ENCODE measurements at places on chromosomes 1 and 21.
A peak's percentile ranks its signal among the peaks of the same experiment; 100 is the strongest.

GRCh38 chr1:84083307-84083706 is 60.8 kb upstream of the PRKACB start:
- no peak for DNase-seq

DNA sequence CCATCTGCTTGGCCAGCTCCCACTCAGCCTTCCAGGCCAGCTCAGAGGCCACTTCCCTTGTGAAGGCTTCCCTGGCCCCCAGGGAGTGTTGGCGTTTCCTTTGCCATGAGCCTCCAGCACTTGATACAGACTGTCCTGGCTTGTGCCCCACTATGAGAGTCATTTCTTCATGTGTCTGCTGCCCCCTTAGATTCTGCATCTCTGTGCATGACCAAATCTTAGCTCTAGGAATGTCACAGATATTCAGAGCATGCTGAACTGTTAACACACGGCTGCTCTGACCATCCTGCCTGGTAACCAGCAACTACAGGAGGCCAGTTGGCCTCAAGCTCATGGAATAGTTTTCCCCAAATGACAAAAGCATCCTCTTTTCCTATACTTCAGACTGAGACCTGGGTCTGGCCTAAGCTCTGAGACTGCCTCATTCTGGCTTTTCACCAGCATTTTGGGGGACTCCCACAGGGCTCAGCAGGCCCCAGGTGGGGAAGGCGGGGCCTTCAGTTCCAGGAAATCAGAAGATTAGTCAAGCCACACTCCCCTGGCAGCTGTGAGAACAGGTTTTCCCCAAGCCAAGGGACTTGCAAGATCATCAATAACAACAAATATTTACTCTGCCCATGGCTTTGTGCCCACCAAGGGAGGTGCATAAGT is 182.6 kb upstream of the EDN2 start:
- no peak for DNase-seq

- no peak for DNase-seq
These were observed 7.1 kb downstream of the ARHGEF19 start for GRCh38 chr1:16205334-16205671.

DNA sequence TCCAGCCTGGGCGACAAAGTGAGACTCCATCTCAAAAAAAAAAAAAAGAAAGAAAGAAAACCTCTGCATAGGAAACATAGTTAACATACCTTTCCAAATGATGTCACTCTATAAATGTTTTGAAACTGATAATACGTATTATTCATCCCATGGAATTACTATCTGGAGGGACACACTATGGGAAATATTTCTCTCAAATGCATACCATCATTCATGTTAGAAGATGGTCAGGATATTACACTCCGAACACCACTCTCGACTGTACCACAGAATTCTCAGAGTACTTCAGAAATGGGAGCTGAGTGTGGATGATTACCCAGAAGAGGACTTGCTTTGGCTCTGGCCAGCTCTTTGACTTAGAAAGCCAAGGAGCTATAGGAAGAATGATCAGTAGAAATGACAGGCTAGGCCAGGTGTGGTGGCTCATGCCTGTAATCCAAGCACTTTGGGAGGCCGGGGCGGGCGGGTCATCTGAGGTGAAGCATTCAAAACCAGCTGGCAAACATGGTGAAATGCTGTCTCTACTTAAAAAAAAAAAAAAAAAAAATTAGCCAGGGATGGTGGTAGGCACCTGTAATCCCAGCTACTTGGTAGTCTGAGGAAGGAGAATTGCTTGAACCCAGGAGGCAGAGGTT is 5.2 kb upstream of the LIN28A start:
- DNase-seq = no peak

GRCh38 chr1:35536556-35537162 is 20.5 kb downstream of the KIAA0319L start:
- DNase-seq = no peak

DNA sequence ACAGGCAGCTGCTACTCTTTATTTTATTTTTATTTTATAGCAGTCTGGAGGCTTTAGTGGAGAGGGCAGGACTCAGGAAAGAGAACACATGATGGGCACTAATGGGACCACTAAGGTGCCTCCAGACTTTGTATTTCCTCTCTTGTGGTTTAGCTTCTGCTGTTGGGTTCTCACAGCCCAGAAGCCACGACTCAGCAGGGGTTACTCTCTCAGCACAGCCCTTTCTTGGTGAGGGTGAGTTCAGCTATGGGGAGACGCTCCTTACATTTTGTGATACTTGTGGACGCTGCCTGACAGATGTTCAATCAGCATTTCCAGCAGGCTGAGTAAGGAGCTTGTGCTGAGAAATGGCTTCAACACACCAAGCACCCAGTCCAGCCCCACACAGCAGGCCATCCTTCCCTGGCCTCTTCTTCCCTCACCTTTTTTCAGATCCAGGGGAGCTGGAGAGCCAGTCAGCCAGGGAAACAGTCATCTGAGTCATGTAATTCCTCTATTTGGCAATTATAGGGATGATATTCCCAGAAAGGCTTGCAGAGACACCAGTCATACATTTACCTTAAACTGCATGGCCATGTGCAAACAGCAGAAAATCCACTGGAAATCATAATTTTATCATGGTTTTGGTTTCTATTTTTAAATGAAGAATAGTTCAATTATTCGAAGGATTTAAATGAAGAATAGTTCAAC is 53.2 kb upstream of the RAB3GAP2 start:
- DNase-seq = peak; percentile 53

GRCh38 chr1:205447457-205448341 is 8.1 kb downstream of the BLACAT1 start:
- DNase-seq = no peak
